ENCODE measurements at places on chromosomes 12 and 14.

DNA sequence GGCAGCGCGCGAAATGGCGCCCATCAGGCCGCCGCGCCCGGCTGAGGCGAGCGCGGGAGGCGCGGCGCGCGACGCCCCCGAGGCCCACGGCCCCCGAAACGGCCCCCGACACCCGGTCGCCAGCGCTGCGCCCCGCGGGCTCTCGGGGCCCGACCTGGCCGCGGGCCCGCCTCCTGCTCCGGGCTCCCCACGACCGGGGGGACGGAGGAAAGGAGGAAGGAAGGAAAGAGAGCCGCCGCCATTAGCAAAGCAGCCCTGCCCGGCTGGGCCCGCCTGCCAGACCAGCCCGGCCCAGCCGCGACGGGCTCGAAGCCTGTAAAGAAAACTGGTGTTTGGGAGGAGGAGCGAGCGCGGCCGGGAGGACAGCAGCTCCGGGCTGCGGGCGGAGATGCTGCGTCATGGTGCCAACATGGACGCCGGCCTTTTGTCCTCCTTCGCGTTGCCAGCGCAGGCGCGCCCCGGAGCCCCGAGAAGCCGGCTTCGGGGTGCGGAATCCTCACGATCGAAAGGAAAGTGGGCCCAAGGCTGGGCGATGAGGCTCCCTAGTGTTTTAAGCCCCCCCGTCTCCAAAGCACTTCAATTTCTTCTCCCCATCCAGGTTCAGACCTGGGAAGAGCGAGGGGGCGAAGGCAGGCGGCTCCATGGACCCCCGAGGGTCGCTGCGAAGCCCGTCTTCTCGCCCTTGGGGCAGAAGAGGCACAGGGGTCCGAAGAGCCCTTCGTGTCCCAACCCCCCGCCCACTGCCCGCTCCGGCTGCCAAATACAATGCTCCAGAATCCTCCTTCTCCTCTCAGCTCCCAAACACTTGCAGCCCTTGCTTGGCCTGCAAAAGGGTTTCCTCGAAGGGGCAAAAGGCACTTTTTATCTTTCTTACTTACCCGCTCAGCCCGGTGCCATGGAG lies 2.9 kb upstream of the SETD1B start:
- peak; percentile 64 for DNase-seq

DNA sequence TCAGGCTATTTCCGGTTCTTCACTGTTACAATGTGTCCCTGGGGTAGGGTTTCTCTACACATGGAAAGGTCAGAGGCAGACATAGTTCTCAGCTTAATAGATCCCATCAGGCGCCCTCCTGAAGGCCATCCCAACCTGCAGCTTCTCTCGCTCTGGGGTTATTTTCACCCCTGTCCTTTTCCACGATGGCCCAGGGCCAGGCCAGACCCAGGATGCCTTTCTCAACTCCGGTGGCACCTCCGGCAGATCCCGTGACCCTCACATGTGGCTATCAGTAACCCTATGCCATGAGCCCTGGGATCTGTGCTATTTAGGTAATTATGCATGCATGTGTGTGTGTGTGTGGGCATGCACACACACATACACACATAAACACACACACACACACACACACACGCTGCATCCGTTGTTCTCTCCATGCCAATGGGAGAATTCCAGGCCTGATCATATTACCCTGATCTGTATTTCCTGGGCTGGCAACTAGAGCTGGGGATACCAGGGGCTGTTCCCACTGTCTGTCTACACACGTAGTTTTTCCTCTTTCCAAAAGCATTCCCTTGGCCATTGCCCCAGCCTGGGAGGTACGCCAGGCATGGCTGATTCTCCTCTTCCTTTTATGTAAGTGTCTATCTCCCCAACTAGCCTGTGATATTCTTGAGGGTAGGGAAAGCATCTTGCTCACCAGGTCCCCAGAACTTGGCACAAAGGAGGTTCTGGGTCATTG lies 51.2 kb upstream of the NOS1 start:
- DNase-seq = no peak

DNA sequence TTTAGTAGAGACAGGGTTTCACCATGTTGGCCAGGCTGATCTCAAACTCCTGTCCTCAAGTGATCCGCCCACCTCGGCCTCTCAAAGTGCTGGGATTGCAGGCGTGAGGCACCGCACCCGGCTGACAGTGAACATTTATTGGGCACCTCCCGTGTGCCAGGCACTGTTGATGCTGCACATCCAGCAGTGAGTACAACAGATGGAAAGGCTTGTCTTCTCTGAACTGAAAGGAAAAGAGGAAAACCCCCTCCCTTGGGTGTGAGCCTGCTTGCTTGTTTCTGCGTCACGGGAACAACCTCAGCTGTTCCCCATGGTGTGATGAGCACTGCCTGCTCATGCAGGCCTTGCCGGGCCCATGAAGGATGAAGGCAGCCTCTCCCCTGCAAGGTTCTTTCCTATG lies 39.5 kb downstream of the DGLUCY start:
- DNase-seq = no peak

GRCh38 chr14:80768646-80769045 lies 172.9 kb downstream of the CEP128 start:
- DNase-seq = no peak

- DNase-seq = no peak
Observed at GRCh38 chr12:13437541-13437940, 241.0 kb downstream of the EMP1 start.

- DNase-seq = no peak
Observed at GRCh38 chr14:66493750-66494149, 7.6 kb downstream of the CCDC196 start.

- DNase-seq = no peak
Observed at GRCh38 chr12:26698186-26698585, 134.8 kb downstream of the ITPR2 start.

- no peak for DNase-seq
Observed at GRCh38 chr14:54337314-54337713, 59.5 kb upstream of the CDKN3 start.

- DNase-seq = no peak
Observed at GRCh38 chr12:130147875-130148596, 14.2 kb upstream of the FZD10 start.

- DNase-seq = no peak
Observed at GRCh38 chr12:76299536-76300296, 48.5 kb downstream of the BBS10 start.

- DNase-seq = no peak
Observed at GRCh38 chr12:4273273-4273651, 300 bp upstream of the CCND2 start.

GRCh38 chr12:14275886-14276285 lies 89.6 kb upstream of the ATF7IP start:
- DNase-seq = no peak

GRCh38 chr12:57087691-57088353 lies 1.1 kb upstream of the NAB2 start:
- peak; percentile 44 for DNase-seq

DNA sequence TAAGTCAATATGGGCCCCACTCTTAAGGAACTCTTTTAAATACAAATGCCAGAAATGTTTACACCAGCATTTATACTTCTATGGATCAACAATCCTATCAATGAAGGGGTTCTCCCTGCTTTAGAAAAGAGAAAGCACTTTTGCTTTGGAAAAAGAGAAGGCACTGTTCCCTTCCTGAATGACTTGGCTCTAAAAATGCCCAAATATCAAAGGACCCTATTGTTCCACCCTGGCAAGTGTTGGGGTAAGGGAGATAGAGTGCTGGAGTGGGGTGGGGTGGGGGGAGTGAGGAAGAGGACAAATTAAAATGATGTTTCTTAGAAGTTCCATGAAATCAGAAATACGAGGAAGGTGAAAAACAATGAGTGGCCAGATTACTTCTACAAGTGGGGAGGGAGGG lies 131.6 kb upstream of the GRIN2B start:
- DNase-seq = no peak

DNA sequence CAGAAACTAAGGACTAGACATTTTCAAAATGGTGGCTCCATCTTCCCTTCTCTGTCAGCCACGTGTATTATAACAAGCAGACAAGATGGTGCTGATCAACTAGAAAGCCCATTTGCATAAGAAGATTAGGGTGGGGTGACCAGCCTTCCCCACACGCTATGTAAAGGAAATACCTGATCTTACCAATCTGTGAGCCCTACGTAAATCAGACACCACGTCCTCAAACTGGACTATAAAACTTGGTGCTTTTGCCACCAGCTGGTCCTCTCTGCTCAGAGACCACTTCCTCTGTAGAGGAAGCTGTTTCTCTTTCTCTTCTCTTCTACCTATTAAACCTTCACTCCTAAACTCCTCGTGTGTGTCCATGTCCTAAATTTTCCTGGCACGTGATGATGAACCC lies 101.1 kb upstream of the PLEKHG7 start:
- no peak for DNase-seq

GRCh38 chr12:19404242-19404880 lies 34.9 kb upstream of the AEBP2 start:
- DNase-seq = peak; percentile 20
